HepG2 (cell line): ENCODE measurements at places on chromosomes 7 and 10. TPM values are rescaled to one million over a fixed set of nuclear protein-coding genes. Genes with fewer than 3 reads are reported as not detected.

The EPDR1 gene
- 27.3 and 38.3 TPM in 2 replicates for total RNA-seq

The SPDYE11 gene
- total RNA-seq = not detected in 2 replicates

GRCh38 chr7:115216652-115217051 lies 294.8 kb downstream of the MDFIC start:
- DNase-seq = no peak

GRCh38 chr10:62019685-62020359 lies 118.3 kb downstream of the ARID5B start:
- DNase-seq = no peak

GRCh38 chr7:20316706-20317105 lies 14.0 kb upstream of the ITGB8 start:
- DNase-seq = no peak
